Suppressor macrophage (primary cell): ENCODE measurements at places on chromosomes 4 and X.
A peak's percentile ranks its signal among the peaks of the same experiment; 100 is the strongest.

DNA sequence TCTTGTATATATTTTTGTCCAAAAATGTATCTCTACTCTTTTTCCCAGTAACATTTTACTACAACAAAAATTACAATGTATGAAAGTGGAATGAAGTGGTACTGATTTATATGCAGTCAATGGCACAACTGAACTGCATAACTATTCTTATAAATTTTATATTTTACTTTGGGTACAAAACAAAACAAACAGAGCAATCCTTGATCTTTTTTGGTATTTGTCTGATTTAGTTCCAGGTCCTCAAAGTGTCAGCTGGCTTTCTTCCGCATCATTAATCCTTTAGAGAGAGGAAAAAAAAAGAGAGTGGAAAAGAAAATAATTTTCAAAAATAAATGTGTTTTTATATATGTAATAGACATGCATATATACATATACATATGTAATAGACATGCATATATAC is 252.4 kb upstream of the SLIT2 start:
- no peak for DNase-seq

DNA sequence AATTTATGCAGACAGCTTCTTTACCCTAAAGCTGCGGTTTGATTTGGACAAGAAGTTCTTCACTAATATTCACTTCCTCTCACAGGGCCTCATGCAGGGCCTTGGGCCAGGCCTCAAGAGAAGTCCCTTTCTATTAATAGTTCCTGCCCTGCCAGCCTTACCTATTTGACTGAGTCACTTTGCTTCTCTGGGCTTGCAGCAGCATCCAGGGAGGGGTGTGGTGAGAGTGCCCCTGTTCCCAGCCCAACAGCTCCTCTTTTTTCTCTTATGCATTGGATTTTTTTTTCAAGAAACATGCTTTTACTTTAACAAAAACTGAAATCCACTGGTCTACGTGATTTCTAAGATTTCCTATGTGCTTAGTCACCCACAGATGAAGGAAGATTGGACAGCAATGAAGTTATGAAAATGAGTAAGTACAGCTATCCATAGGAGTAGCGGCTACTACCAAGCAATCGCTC is 26.7 kb downstream of the FAM156B start:
- DNase-seq: peak; percentile 49

GRCh38 chr4:88802585-88803286 is 105.1 kb upstream of the NAP1L5 start:
- no peak for DNase-seq

DNA sequence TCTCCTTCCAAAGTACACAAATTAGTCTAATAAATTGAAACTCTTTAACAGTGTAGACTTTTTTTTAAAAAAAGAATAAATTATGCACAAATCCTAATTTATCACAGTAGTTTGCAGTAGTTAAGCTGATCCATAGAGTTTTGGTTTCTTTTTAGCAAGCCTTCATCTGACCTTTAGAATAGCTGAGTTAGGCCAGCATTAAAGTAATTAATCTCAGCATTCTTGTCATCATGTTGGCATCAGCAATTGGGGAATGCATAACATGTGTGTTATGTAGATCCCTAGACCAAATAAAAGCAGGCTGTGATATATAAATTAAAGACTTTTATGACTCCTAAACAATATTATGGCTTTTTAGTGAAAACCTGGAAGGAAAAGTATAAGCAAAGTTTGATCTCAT is 426.5 kb upstream of the PABPC4L start:
- no peak for DNase-seq

GRCh38 chr4:99811850-99812249 is 4.8 kb upstream of the DAPP1 start:
- peak; percentile 92 for DNase-seq

DNA sequence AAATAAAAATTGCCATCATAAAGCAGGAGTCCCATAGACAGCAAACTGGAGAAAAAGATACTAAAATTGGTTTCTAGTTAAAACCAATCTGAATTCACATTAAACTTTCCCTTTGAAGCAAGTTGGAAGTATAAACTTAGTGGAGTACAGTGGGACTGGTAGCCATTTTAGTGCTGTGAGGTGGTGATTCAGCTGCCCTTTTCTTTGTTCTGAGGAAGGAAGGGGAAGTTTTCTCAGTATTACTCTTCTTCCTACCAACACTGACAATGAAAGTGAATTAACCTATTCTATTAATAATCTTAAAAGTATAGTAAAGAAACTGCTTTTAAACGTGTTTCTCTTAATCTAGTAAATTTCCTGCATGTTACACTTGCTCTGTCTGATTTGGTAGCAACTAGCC is 36.7 kb downstream of the SLC9A6 start:
- DNase-seq: peak; percentile 11

DNA sequence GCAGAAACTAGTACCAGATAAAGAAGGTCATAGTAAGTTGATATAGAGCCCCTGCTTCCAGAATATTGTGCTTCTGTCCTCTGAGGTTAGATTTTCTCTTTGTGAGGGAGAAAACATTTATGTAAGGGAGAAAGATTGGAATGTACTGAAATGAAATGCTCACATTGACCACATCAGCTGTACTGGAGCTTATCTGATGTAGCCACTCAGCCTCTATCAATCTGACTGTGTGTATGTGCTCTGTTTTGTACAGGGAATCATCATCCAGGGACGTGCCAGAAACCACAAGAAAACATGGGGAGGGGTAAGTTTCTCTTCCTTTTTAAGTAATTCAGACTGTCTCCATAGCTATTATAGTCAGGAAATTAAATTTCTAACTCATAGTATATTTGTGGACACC is 56.8 kb downstream of the PRRG1 start:
- DNase-seq: no peak

DNA sequence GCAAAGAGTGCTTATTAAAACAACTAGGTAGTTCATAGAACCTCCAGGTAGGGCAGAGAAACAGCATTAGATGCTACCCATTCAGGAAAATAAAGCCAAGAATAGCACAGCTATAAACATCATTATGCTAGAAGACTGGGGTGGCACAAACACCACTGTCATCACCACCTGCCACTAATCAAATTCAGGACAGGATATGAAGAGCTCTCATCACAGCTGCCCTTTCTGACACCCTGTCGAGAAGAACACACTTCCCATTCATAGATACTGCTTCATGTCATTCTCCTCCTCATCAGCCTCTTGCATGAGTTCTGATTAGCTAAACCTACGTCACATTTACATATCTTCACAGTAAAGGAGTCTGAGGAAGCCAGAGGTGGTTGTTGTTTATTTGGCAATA is 692.3 kb upstream of the HS3ST1 start:
- DNase-seq: no peak

- DNase-seq: no peak
These were observed 49.6 kb downstream of the MAP7D2 start for GRCh38 chrX:20066968-20067708.

DNA sequence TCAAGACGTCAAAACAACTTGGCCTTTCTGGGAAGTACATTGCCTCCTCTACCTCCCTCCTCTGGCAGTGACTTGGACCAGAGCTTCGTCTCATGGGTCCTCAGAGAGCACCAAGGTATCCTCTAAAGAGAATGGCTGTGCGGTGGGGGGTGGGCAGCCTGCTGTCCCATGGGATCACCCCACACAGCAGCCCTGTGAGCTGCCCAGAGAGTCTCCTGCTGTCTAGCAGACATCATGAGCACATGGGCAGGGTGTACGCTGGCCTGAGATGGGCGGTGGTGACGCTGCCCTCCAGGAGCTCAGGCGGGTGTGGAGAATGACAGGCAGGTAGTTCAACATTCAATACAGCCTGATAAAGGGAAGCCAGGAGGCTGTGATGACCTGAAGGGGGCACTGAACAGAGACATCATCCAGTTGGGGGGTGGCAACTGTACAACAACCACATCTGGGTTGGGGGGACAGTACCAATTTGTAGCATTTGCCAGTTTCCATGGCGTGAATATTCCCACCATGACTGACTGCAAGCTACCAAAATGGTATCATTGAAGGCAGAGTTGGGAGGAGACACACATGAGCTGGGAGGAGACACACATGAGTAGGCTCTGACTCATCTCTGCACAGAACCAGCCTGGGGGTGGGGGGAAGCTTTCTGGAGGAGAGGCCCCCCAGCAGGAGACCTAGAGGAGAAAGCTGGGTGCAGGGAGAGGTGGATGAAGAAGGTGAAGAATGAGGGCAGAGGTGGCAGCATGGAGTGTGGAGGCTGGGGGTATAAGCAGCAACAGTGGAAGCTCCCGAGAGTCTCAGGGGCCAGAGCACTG is 35.9 kb downstream of the C4orf50 start:
- no peak for DNase-seq

DNA sequence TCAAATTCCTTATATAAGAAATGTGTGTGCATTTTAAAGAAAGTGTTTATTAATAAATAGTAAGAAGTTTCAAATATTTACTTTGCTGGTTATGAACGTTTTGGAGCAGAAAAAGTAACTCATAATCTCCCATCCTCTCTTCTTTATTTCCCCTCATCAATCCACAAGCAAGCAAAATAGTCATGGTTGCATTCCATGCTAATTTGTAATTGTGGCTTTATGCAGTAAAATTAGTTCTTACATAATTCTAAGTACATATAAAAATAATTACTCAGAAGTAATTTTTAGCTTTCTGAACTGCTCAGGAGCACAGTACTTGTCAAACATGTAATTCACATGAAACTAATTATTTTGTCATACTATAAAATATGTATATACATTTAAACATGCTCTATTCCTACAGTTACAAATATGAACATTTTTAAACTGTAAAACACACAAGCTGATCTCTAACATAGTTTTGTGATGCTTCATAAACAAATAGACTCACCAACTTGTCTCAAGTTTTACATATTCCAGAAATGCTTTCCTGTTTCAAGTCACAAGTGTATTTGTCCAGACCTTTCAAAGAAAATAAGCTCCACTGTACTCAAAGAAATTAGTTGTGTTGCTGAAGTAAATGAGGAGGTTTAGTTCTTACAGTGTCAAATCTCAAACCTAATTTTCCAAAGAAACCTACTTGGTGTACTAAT is 218.9 kb downstream of the PABPC4L start:
- DNase-seq: no peak

- no peak for DNase-seq
These were observed 78.9 kb upstream of the PPP2R3B start for GRCh38 chrX:465418-466215.

- DNase-seq: no peak
These were observed 35.3 kb upstream of the SPIN2A start for GRCh38 chrX:57172544-57172943.

GRCh38 chr4:138439143-138439581 is 197.0 kb upstream of the SLC7A11 start:
- no peak for DNase-seq

- no peak for DNase-seq
These were observed 59.2 kb upstream of the PARM1 start for GRCh38 chr4:74873545-74874301.

GRCh38 chr4:153713866-153714646 is 30.0 kb downstream of the TLR2 start:
- no peak for DNase-seq

DNA sequence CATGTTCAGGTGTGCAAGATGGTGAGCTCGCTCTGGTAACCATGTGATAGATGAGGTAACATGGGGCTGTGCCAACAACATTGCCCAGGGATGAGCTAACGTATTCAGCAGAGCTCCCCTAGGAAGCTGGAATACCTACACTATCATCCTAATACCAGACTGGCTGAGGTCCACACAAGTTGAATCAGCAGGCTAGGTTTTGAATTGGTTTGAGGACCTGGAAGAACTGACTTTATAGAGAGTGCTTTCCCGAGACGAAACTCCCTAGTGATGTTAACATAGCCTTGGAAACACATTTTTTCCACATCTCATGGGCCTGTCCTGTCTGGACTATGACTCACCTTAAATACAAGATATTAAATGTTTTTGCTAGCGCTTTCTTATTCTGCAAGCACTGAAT is 56.7 kb downstream of the IGFBP7 start:
- no peak for DNase-seq

GRCh38 chr4:173252024-173252935 is 81.9 kb downstream of the HMGB2 start:
- DNase-seq: peak; percentile 44

DNA sequence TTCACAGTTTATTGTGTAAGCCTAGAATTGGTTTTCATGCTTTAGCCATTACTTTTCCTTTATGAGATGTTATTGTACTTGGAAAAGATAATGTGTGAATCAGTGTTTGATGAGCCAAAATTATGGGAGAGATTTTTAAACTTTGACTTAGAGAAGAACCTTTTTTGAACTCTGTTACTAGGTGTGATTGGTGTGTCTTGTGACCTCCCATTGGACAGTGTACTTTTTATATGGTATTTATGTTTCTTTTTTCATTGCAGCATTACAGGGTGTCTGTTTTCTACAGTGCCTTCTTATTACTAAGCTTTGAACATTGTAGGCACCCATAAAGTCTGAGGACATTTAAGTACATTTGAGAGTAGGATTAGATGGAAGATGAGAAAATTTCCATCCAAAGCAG is 91.1 kb downstream of the SLC4A4 start:
- DNase-seq: no peak

GRCh38 chrX:131874300-131874699 is 148.8 kb upstream of the STK26 start:
- DNase-seq: no peak

- no peak for DNase-seq
These were observed 75.9 kb downstream of the LIMCH1 start for GRCh38 chr4:41613821-41614220.

DNA sequence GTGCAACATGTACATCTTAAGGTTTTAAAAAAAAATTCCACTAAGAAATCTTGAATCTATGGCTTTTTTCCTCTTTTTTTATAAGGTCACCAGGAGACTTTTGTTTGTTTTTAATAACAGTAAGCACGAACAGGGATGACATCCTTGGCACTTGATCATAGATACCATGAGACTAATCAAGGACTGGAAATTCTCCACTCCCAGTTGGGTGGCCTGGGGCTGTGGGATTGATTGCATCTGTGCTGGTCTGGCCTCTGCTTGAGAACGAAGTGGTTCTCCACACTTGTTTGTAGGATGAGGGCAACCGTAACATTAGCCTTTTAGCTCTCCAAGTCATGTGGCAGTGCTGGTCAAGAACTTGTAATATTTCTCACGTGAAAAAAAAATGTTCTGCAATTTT is 35.4 kb downstream of the SNX25 start:
- DNase-seq: no peak

- peak; percentile 10 for DNase-seq
These were observed 62.5 kb downstream of the CD40LG start for GRCh38 chrX:136710325-136710951.

DNA sequence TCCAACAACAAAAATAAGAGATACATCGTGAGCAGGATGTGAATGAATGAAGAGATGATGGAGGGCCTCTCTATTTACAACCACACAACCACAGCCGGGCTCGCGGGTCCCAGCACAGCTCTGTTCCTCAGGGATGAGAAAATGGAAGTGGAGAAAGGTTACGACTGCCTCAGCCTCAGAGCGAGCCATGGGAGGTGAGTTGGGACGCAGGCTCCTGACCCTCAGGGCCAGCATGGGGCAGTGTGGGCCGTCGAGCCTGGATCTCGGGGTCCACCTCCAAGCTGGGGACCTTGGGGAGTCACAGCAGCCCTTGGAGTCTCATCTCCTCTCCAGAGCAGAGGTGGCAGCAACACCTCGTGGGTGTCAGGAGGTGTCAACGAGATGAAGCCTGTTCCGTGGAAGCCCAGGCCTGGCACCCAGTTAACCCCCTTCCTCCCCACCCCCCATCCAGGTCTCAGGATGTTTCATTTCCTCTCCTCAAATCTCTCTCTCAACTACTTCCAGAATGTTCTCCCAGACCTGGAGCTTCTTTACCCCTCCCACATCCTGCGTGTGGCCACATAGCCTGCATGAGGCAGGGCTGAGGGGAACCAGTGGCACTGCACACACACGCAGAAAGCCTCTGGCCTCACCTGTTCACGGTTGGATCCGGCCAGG is 25.9 kb downstream of the C4orf50 start:
- DNase-seq: no peak
